ENCODE measurements at places on chromosomes 3 and 15.

DNA sequence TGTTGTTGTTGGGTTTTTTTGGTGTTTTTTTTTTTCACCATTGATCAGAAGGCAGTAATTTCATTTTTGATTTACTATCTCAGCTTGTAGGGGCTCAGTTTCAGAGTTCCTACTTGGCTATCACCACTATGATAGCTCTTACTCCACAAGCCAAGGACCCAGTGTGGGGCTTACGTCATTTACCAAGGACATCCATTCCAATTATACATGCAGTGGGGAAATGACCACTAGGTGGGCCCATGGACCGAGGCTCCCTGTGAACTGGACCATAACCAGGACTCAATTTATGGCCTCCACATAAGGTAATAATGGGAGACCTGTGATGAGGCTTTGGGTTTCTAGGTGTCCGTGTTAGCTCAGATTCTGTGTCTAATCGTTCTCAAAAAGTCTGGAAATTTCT, 67.5 kb upstream of the CACNA1D start:
- DNase-seq: no peak

GRCh38 chr3:140233702-140234101, 298.7 kb downstream of the CLSTN2 start:
- DNase-seq: no peak

DNA sequence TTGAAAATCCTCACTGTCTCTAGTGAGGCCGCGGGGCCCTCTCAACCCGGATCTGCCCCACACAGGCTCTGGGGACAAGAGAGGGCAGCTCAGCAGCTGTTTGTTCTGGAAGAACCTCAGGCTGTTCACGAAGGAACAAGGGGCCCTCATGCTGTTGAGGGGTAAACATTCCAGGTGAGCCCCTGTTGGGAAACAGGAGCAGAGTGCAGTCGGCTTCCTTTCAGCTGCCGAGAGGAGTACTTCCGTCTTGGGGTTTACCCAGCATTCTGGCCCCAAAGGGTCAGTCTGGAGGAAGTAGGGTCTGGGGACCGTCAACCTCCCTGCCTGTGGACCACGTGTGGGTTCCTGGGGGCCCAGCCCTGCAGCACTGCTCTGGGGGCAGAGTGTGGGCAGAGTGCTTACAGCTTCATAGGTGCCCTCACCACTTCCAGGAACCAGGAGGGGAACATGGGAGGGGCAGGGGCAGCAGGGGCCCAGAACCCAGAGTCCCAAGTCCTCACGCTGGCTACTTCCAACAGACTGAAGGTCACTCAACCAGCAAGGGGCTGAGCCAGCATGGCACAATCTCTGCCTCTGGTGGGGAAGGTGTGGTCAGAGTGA, 49.2 kb upstream of the CTSH start:
- DNase-seq: no peak

DNA sequence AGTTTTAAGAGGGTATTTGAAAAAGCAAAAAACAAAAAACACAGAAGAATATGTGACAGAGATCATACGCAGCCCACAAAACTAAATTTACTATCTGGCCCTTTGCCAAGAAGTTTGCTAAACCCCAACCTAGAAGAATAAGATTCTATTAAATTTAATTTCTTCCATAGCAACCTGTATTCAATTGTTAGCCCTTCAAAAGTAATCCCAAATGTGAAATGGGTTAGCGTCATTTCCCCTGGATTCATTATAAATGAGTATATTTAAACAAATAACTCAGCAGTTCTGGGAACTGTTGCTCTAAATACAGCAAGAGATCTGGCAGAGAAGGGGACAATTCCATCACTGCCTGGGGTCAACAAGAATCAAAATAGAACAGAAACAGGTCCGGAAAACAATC, 56.8 kb downstream of the CERS3 start:
- no peak for DNase-seq

DNA sequence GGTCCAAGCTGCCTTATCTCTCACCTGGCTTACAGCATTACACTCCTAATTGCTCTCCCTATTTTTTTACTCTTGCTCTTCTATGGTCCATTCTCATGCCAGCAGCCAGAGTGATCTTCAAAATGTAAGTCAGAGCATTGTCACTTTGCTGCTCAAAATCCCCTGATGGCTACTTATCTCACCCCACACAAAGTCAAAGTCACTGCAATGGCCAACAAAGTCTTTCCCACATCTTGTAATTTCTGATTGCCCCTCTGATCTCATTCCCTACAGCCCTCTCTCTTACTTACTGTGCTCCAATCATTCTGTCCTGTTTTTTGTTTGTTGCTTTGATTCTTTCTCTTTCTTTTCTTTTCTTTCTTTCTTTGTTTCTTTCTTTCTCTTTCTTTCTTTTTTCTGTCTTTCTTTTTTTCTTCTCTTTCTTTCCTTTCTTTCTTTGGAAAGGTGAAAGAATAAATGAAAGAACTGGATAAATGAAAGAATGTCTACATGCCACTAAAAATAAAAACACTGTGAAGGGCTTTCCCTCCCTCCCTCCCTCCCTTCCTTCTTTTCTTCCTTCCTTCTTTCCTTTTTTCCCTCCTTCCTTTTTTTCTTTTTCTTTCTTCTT, 34.9 kb upstream of the TIPARP start:
- DNase-seq: no peak
